HFF-Myc (cell line): ENCODE measurements at places on chromosomes 2 and 18.

GRCh38 chr2:20398956-20399567 is 47.8 kb upstream of the RHOB start:
- DNase-seq, result no peak

DNA sequence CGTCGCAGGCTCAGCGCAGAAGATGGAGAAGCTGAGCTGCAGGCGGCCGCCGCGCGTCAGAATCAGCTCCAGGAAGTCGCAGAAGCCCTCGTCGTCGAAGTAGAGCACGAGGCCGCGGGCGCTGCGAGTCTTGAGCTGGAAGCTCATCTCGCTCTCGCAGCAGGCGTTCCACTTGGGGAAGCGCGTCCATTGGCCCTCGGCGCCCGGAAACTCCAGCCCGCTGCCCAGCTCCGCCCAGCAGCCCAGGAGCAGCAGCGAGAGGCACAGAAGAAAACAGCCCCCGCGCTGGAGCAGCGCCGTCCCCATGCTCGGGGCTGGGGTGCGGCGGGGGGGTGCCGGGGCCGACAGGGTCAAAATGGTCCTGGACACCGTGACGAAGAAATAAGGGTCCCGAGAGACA is 4.0 kb downstream of the NRXN1 start:
- DNase-seq, result no peak

GRCh38 chr2:151976945-151977353 is 121.9 kb downstream of the CACNB4 start:
- no peak for DNase-seq

DNA sequence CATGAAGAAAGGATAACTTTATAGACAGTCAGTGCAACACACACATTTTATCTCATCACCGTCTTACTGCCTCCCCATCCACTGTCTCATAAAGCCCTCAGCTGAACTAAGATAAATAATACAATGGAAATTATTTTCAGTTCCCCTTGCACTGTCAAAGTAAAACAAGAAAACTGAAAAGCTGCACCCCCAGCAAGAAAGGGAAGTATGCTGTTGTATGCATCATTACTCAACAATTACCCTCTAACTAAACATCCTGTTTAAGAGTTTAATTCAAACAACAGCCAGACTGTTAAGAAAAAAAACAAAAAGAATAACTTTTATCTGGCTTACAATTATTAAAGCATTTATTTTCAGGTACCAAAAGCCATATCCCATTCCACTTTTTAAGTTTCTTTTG is 25.0 kb downstream of the MPPE1 start:
- DNase-seq, result no peak

- DNase-seq, result no peak
Measured at GRCh38 chr2:216160786-216161185, 51.6 kb downstream of the XRCC5 start.

DNA sequence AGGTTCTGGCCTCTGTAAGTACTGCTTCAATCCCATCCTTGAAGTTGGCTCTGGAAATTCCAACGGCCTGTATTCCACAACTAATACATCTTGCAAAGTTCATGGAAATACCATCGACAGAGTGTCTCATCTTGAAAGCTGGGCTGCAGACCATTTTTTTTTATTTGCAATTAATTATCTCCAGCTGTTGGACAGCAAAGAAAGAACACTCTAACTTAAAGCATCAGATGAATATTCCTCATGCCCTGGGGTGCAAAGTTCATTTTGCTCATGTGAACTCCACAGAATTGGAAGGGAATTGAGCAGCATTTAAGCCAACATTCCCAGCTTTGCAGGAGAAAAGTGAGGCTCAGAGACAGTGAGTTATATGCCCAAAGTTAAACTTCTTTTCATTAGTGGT is 96.5 kb upstream of the PIEZO2 start:
- DNase-seq, result peak; percentile 63

DNA sequence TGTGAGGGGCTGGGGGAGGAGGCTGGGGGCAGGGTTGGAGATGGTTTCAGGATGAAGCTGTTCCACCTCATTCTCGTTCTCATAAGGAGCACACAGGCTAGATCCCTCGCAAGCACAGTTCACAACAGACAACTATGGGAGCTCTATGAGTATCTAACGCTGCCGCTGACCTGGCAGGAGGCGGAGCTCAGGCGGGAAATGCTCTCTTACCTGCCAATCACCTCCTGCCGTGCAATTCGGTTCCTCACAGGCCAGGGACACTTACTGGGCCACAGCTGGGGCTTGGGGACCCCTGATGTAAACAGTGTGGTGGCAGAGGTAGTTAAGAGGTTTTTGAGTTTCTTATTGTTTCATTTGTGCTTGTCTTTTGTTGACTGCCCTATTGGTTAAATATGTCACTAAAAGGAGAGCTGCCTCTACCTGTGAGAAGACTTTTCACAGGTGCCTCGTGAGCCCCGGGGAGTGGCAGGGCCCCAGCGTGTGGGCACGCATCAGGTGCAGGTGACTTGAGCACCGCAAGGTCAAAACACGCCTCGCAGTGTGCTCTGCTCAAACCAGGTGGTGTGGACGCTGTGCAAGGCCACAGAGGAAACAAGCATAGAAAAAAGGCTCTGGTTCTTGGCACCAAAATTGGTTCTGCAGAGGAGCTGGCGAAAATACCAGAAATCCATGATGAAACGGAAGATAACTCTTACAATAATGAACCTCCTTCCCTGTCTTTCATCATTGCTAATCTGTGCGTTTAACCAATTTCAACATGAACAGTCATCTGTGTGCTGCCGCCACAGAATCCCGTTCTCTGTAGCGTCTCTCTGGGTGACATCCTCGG is 10.2 kb downstream of the MLPH start:
- no peak for DNase-seq

DNA sequence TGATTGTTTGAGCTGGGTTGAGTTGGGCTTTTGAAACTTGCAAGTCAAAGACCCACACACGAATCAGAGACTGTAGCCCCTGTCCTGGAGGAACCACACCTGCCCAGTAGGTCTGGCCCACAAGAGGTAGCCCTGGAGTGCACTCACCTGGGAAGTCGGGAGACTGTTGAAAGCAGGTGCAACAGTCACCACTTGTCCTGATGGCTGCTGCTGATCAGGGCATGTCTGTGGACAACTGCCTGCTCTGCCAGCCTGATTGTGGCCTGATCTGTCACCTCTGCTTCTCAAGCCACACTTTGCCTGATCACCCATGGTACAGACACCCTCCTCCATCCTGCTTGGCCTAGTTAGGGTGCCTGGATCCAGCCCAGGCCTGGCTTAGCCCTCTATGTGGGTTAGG is 105.0 kb upstream of the HAAO start:
- DNase-seq, result no peak

GRCh38 chr2:146241023-146241422 is 1603.8 kb upstream of the ACVR2A start:
- no peak for DNase-seq

- no peak for DNase-seq
Measured at GRCh38 chr2:10139536-10139935, 17.0 kb downstream of the RRM2 start.

DNA sequence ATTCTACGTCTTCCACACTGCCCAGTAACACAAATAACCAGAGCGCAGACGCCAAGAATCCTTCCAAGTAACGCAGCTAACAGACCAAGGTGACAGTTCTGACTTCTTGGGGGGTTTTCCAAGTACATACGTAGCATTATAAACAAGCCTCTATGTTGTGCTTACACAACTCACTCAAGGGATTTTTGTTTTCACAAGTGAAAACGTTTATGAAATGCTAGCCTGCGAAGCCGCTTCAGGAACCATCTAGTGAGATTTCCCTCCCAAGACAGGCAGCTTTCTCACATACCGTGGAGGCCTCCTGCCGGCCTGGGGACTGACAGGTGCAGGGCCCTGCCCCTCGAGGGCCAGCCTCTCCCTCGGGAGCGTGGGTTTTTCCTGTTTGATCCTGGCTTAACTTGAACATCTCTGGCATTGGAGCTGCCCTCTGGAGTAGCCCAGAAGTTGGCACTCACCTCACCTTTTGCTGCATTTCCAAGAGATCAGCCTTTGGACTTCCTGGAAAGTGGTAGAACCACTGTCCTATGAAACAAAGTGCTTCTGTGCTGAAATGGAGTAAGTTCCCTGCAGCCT is 151.1 kb downstream of the MBP start:
- DNase-seq, result no peak

GRCh38 chr2:7835151-7835550 is 846.7 kb upstream of the ID2 start:
- no peak for DNase-seq

DNA sequence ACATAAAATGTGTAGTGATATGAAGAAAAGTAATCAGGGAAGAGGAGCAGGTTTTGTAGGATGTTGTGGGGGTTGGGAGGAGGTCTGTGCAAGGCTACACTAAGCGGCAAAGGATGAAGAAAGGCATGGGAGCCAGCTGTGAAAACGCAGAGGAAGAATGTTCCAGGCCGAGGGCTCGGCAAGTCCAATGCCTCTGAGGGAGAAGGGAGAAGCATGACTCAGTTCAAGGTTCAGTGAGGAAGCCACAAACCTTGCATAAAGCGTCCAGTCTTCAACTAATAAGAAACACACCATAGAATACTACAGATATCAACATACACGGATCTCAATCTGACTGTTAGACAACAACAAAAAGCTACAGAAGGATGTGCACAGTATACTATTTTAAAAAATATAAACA is 16.2 kb downstream of the EPB41L3 start:
- peak; percentile 71 for DNase-seq
